ENCODE measurements at places on chromosomes 3 and 15. TPM values are rescaled to one million over a fixed set of nuclear protein-coding genes. Genes with fewer than 3 reads are reported as not detected.

DNA sequence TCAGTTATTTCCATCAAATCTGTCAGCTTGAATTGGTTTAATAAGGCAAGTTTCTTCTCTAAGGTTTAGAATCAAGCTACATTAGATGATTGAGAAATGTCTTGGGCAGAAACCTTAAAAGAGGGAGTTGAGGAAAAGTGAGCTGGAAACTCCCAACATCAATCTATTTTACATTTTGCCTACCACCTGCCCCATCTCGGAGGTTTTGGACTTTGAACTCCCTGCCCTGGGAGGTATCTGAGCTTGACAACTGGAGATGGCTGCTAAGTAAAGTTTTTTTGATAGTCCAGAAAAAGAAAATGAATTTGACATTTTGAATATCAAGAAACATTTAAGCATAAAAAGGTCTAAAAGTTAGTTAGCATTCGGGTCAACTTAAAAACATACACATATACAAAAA is 234.2 kb downstream of the NFKBIZ start:
- no peak for DNase-seq

- DNase-seq: no peak
These were observed 932 bp upstream of the PLCD1 start for GRCh38 chr3:38030126-38031021.

GRCh38 chr3:150450916-150451315 is 42.8 kb downstream of the TSC22D2 start:
- no peak for DNase-seq

DNA sequence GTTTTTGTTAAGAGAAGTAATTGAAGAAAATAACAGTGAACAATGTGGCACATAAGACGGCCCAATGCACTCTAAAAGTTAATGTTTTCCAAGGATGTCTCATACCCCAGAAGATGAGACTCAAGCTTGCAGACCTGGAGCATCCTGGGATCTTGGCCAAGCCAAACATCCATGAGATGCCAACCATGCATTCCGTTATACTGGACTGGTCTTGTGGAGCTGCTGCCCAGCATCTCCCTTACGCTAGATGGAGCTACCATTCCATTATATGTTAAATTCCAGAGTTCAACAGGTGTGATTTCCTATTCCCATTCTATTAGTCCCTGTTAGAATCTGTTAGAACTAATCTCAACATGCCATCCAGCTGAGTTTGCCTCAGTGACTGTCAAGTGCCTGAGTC is 181.8 kb downstream of the PDCD6IP start:
- peak; percentile 38 for DNase-seq

DNA sequence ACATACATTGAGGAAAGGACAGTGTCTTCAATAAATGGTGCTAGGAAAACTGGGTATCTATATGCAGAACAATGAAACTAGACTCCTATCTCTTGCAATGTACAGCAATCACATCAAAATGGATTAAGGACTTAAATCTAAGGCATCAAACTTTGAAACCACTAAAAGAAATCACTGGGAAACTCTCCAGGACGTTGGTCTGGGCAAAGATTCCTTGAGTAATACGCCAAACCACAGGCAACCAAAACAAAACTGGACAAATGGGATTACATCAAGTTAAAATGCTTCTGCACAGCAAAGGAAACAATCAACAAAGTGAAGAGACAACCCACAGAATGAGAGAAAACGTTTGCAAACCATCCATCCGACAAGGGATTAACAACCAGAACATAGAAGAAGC is 14.5 kb downstream of the LAMP3 start:
- DNase-seq: no peak

DNA sequence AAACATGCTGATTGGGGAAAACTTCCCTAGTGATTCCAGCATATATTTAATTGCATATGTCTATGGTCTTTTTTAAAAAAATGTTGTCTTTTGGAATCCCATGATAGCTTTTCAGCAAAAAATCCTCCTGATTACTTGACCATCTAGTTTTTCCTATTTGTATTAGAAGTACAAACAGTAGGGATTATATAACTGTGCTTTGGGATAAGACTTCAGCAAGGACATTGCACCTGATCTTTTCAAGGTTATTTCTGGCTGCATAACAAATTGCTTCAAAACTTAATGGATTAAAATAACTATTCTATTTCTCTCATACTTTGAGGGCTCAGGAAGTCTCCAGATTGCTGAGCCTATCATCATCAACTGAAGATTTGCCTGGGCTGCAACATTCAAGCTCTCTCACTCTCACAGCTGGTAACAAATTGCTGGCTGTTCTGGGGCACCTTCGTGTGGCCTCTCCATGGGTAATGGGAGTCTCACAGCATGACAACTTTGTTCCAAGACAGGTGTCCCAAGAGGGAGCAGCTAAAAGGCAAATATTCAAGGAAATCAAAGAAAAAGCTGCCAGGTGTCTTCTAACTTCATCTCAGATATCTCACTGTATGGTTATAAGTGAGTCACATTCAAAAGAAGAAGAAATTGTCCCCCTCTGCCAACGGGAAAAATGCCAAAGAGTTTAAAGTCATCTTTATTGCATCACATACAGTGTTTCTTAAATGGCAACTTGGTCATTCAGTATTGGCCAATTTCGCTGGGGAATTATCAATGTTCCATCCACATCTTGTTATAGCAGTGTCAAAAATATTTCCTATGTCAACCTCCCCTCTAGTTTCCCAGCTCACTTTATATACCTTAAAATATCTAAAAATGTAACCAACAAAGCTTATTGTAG is 644.5 kb upstream of the GRM7 start:
- DNase-seq: no peak

DNA sequence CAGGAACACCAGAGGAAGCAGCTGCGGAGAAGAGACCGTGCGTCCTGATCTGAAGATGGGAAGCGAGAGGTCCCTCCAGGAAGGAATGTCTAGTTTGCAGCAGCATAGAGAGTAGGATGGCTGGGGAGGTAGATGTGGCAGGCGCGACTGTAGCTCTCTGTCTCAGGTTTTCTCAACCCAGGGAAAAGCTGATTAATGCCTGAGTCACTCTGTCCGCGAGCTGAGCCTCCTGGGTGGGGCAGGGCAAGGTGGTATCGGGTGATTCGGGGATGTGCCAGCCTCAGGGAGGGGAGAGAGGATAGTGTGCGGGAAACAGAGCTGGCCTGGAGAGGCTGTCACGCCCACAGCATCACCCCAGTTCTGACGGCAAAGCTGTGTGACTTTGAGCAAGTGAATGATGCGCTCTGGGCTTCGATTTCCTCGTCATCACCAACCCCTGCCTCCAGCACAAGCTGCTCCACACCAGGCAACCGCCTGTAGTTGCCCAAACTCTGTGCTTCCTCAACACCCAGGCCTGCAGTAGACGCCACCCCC is 28.4 kb downstream of the CPN2 start:
- DNase-seq: peak; percentile 70

Gene ATP8B4
- 15.8 TPM for total RNA-seq

Gene EPB42
- 1.4 TPM for total RNA-seq

Gene MUC4
- total RNA-seq: 0.14 TPM

Gene TPRG1
- total RNA-seq: 3.9 TPM

All from mucosa of gallbladder (tissue), 1 donor.